EH (cell line): ENCODE measurements at places on chromosomes 16 and 17.

- no peak for DNase-seq
Measured at GRCh38 chr17:63640038-63640437, 17.8 kb downstream of the MAP3K3 start.

GRCh38 chr17:64686705-64687104, 24.6 kb upstream of the SMURF2 start:
- DNase-seq: no peak

DNA sequence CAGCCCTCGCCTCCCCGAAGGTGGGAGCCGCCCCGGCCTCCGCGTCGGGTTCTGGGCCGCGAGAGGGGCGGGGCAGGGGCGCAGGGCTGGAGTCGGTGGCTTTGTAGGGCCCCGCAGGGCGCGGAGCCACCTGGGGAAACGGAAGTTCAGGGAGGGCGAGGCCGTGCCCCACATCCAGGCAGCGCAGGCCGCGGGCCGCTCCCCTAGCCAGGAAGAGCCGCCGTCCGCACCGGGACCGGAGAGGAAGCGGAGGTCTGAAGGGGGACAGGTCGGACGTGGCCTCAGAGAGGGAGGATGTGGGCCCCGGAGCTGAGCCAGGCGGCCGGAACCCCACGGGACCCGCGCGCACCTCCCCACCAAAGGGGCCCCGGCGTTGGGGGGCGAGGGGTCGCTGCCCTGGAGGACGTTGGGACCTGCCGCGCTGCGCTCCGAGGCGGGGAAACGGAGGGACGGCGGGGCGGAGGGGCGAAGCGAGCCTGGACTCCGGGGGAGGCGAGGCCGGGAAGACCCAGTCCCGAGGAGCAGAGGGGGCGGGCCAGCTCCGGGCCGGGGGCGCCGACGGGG, 482 bp upstream of the SLC16A3 start:
- DNase-seq: peak; percentile 30

- DNase-seq: peak; percentile 48
Measured at GRCh38 chr16:73298562-73298961, 250.6 kb upstream of the ZFHX3 start.

GRCh38 chr17:41539071-41539492, 11.0 kb upstream of the KRT19 start:
- DNase-seq: peak; percentile 63

DNA sequence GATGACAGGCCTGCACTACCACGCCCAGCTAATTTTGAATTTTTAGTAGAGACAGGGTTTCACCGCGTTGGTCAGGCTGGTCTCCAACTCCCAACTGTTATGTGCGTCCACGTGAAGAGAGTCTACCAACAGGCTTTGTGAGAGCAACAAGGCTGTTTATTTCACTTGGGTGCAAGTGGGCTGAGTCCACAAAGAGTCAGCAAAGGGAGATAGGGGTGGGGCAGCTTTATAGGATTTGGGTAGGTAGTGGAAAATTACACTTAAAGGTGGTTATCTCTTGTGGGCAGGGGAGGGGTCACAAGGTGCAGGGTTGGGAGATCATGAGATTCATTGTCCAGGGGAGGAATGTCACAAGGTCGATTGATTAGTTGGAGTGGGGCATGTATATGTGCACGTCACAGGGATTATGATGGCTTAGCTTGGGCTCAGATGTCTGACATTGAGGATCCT, 111.6 kb downstream of the GOSR1 start:
- DNase-seq: no peak

DNA sequence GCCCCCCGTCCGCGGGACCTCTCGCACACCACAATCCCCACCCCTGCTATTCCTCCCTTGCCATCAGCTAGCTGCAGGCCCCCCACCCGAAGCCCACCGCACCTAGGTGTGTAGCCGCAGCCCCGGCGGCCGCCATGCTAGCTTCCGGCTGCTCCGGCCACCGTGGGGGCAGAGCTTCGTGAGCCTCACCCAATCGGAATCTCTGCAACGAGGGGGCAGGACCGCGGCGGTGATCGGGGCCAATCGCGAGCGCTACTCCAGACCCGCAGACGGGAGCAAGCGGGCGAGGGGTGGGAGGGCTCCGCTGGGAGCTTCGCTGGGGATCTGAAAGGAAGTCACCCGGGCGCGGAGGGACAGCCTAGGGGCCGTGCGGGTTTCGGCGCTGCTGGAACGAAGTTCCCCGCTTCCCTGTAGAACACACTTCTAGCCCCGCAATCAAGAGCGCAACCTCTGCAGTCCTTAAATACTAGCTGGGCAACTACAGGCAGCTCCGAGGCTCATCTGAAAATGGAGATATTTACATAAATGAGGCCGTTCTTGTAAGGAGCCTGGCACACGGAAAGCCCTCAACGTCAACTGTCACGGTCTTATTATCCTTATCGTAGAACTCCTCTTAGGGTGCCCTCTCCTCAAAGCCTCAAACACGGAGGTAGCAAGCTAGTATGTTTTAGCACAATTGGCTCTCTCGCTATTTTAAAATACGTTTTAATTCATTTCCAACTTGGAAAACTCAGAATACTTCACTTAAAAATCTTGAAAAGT, at the start of gene PIGS:
Gene PIGS (minus strand): TSS at position 164 of the 762 bp plus-strand sequence. CDS start 28 bp downstream, at position 136.
- peak; percentile 93 for DNase-seq

DNA sequence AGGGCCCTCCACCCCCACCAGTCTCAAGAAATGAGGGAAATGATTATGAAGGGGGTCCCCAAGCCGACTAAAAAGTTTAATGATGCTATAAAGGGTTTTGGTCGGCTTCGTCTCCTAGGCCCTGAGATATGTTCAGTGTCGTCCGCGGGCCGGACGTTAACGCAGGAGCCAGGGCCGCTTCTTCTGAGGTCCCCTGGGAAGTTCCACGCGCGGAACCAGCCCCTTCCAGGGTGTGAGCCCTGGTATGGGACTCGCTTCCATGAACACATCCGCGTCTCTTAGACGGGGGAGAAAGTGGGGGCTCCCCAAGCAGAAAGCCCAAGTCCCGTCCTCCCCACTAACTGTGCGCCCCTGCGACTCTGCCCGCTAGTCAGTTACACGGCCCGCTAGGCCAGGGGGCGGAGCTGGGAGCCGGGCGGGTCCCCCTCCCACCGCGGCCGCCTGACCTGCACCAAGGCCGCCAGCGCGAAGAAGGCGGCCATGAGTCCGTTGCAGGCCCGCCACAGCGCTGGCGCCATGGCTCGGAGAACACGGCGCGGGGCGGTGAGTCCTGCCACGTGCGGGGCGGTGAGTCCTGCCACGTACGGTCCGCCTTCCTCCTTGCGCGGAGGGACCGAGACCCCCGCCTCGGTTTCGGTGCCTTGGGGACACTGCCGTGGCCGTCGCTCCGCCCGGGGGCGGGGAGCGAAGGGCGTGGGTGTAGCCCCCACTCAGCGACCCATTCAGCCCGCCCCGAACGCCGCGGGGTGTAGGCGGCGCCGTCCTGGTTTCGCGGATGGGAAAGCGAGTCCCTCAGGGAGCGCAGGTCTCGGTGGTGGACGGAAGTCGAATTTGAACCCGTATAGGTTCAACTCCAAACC, at the start of gene TMEM220:
Gene TMEM220 (minus strand): TSS at position 690 of the 860 bp plus-strand sequence. CDS start 172 bp downstream, at position 518.
- peak; percentile 83 for DNase-seq
